ENCODE measurements at places on chromosomes 2 and 18.

DNA sequence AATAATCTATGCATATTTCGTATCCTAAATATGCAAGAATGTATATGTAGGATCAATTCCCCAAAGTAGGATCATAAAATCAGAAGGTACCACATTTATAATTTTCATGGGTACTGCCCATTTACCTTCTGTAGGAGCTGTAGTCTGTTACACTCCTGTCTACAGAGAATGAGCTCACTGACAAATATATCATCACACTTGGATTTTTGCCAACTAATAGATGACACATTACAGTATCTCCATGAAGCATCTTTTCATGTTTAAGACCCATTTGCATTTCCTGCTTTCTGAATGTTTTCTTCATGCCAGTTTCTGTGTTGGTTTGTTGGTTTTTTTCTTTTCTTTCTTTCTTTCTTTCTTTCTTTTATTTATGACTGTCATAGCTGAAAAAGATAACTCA lies 70.9 kb upstream of the EML6 start:
- DNase-seq = peak; percentile 25

DNA sequence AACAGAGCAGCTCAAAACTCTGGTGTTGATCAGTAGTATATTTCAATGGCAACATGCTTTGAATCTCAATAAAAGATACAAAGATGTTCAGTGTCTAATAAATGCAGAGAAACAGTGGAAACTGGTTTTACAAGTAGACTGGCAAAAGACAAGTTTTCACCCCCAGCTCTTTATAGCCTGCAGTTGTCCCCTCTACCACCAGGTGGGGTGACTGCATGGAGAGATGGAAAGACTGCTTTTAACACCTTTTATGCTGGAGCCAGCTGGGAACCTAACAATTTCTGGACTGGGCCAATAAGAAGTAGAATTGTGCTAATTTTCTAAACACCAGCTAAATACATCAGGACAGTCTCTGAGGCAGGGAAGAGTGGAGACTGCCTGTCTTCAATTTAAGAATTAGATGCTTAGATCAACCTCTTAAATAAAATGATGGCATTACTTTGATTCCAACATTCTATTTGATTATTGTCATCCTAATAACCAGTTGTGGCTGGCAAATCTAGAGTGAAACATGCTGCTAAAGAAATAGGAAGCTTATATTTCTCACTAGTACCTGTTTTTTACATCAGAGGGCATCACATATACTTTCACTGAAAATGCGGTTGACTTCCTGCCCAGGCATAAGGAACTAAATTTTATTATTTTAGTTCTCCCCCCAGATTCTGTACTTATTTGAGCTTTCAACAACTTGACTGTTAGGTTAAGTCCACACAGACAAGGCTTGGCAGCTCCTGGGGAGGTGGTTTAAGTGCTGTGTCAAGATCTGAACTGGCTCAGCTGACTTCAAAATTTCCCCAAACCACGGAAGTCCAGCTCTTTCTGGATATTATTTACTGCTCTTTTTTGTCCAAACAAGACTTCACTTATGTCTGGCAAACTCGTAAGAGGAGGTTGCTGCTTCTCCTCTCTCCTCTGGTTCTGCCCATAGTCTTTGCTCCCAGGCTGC lies 140.5 kb downstream of the TPGS2 start:
- DNase-seq = peak; percentile 65

- DNase-seq = no peak
Observed at GRCh38 chr2:42096869-42097591, 49.2 kb downstream of the PKDCC start.

DNA sequence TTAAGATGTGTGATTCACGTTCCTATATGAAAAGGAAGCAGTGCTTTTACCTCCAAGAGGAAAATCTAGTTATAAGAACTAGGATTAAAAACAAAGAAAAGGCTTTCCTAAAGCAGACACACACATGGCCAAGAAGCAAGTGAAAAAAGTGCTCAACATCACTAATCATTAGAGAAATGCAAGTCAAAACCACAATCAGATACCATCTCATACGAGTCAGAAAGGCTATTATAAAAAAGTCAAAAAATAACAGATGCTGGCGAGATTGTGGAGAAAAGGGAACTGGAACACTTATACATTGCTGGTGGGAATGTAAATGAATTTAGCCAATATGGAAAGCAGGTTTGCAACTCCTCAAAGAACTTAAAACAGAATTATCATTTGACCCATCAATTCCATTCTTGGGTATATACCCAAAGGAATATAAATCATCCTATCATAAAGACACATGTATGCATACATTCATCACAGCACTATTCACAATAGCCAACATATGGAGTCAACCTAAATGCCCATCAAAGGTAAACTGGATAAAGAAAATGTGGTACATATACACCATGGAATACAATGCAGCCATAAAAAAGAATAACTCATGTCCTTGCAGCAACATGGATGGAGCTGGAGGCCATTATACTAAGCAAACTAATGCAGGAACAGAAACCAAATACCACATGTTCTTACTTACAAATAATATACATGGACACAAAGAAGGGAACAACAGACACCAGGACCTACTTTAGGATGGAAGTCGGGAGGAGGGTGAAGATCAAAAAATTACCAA lies 285.3 kb downstream of the RAD51AP2 start:
- DNase-seq = no peak

GRCh38 chr2:174877751-174878150 lies 113.5 kb upstream of the CHRNA1 start:
- no peak for DNase-seq

GRCh38 chr18:21669736-21670285 lies 34.8 kb downstream of the ABHD3 start:
- peak; percentile 85 for DNase-seq

- DNase-seq = peak; percentile 72
Observed at GRCh38 chr2:88638743-88639142, 11.5 kb upstream of the EIF2AK3 start.

- no peak for DNase-seq
Observed at GRCh38 chr2:60557486-60557864, 4.0 kb upstream of the BCL11A start.

DNA sequence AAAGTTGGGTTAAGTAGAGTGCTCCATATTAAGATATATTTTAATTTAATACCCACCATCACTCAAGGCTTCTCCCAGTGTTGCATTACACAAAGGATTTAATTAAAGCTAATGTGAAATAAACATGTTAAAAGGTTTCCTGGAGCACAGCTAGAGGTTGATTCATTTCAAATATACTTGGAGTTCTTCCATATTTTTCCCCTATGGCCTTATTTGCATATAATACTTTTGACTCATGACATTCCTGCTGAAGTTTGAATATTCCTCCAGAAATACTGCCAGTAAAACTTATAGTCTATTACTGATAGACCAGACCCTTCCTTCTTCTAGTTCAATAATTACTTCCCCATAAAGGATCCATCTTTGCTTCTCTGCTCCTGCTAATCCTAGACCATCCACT lies 227.5 kb downstream of the GULP1 start:
- peak; percentile 63 for DNase-seq

DNA sequence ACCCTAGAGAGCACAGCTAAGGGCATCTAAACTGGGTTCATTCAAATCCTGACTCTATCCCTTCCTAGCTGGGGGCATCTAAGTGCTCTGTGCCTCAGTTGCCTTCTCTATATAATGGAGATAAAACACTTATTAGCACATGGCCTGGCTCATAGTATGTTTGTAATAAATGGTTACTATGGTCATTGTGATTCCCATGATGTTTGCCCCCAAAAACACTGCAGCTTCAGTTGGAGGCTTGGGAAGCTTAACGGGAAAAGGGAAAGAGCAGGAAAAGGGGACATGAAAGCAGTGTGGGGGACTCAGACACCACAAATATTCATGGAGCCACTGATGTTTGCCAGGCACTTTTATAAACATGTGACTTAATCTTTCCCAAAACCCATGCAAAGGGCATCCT lies 118.1 kb downstream of the INHBB start:
- no peak for DNase-seq

DNA sequence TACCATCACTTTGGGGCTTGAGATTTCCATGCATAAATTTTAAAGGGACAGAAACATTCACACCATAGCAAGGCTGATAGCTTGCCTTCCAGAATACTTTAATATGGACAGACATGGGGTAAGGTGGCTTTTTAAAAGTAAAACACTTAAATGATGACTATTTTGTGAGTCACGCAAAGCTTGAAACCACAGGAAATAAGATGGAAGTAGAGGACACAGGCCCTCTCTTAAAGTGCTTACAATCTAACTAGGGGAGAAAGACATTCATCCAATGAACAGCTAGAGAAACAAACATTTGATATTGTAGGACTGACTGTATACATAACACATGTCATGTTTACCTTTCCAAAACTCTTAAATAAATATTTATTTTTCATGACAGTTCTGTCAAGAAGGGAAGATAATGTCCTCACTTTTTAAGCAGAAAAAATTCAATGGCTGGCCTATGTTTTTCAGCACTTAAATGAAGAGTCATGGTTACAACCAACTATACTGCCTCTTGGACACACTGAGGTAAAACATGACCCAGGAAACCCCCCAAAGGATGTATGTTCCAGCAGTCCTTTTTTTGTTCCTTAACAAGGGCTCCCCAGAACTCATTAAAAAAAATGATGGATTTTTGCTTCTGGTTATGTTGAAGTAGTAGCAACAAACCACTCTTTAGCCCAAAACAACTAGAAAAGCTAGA lies 120.0 kb upstream of the RBMS1 start:
- peak; percentile 89 for DNase-seq

GRCh38 chr18:62479574-62479973 lies 43.3 kb upstream of the ZCCHC2 start:
- DNase-seq = no peak

DNA sequence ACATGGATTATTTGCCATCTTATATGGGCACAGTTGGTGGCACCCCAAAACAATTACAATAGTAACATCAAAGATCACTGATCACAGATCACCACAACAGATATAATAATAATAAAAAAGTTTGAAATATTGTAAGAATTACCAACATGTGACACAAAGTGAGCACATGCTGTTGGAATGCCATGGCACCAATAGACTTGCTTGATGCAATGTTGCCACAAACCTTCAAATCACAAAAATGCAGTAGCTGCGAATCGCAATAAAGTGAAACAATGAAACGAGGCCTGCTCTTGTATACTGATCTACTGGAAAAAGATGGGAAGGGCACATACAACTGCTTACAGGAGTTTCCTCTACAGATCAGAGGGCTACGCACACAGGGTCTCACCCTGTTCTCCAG lies 32.2 kb upstream of the AMMECR1L start:
- DNase-seq = peak; percentile 12

DNA sequence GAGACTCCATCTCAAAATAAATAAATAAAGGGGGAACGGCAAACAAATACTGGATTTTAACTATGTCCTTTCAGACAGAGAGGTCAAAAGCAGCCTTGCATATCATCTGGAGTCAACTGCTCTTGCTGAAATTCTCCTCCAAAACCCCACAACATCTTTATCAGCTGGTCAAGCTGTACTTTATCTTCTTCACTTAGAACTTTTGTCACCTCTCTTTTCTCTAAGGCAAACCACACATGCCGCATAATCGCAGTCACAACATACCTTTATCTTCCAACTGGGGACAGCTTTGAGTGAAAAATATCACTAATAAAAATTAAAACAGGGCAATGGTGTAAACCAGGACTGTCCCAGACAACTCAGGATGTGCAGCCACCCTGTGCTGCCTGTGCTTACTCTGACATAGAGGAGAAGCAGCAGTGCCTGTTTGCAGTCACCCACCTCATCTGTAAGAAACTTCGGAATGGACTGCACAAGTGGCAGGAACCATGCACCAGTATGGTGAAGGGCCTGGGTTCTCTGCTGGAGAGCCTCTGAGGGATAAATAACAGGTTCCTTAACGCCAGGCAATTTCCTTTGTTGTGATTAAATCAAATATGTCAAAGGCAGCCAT lies 6.2 kb downstream of the MPPE1 start:
- no peak for DNase-seq

- no peak for DNase-seq
Observed at GRCh38 chr2:236853585-236854051, 232.1 kb upstream of the COPS8 start.
